ENCODE measurements at places on chromosomes 6 and 20.

DNA sequence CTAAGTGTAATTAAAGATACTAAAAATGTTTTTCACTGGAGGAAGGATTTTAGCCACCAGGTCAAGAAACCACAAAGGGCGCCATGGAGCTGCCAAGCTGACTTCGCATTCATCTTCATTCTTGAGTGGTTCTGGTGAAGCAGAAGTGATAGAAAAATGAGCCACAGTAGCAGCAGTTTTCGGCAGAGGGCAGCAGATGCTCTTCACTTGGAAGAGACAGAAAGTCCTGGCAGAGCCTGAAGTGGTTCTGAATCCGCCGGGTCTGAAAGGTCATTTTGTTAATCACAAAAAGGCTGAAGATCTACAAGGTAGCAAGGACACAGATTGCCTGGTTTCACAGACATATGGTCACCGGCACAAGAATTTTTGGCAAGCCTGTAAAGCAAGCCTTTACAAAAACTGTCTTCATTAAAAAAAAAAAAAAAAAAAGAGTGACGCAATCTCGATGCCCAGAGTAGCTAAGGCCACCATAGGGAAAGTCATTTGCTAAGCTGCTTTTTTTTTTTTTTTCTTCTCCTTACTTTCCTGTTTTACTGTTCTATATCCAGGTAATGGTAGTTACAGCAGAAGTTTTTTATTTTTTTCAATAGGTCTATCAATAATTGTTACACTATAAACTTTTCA, 345.1 kb upstream of the AGPAT4 start:
- peak; percentile 85 for DNase-seq

- no peak for DNase-seq
Measured at GRCh38 chr20:9262653-9263194, 193.8 kb downstream of the PLCB4 start.

GRCh38 chr6:112272799-112273198, 18.4 kb upstream of the LAMA4 start:
- no peak for DNase-seq

DNA sequence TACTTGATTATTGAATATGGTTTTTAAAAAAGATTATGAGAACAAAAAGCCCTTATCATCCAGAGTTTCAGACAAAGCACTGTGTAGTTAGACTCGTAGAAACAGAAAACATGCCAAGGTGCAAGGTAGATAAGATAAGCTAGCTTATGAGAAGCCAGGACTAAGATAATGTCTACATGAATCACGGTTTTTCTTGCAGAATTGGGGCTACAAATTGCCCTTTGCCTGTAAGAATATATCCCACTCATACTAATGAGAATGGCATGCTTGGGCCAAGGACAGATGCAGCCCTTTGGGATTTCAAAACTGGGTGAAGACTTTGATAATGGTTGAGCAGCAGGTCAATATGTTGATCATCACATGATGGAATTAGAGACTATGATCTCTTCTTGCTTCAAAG, 165.3 kb upstream of the PREP start:
- DNase-seq = no peak

DNA sequence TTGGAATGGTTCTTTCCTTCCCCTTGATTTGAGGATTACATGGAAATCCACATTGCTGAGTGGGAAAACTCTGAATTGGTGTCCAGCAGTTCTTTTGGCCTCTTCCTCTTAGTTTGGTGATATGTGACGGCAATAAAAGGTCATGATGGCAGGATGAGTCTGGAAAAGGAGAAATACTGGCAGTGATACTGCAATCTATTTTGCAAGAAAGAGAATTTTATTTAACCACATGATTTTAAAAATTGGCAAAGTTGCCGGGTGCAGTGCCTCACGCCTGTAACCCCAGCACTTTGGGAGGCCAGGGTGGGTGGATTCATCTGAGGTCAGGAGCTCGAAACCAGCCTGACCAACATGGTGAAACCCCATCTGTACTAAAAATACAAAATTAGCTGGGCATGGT, 73.1 kb downstream of the ADTRP start:
- DNase-seq = no peak

- peak; percentile 82 for DNase-seq
Measured at GRCh38 chr20:19205981-19206396, 6.5 kb upstream of the SLC24A3 start.

- DNase-seq = no peak
Measured at GRCh38 chr20:36196676-36197075, 39.6 kb upstream of the AAR2 start.

- DNase-seq = no peak
Measured at GRCh38 chr6:3825331-3825831, 23.8 kb upstream of the FAM50B start.

DNA sequence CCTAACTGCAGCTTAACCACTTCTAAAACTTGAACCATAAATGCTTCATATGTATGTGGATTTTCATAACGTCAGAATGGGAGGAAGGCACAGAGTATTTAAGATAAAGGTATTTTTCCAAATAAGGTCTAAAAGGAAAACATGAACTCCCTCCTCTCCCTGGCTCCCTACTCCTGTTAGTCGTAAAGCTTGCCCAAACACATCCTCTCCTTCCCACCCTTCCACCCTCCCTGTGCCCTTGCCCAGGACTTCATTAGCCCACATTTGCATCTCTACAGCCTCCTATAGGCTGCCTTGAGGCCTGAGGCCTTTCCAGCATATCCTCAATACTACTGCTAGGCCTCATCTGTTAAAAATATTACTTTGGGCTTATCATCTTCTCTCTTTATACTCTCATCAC, 17.1 kb upstream of the SMIM13 start:
- no peak for DNase-seq

- no peak for DNase-seq
Measured at GRCh38 chr6:168400037-168400436, 40.9 kb upstream of the SMOC2 start.

- peak; percentile 56 for DNase-seq
Measured at GRCh38 chr6:34565722-34566137, 9.6 kb upstream of the SPDEF start.

DNA sequence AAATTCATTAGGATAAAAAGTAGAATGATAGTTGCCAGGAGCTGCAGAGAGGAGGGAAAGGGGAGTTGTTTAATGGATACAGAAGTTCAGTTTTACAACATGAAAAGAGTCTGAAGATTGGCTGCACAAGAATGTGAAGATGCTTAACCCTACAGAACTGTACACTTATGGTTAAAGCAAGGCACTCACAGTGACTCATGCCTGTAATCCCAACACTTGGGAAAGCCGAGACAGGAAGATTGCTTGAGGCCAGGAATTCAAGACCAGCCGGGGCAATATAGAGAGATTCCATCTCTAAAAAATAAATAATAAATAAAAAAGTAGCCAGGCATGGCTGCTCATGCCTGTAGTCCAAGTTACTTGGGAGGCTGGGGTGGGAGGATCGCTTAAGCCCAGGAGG, 174.0 kb downstream of the TASP1 start:
- no peak for DNase-seq

DNA sequence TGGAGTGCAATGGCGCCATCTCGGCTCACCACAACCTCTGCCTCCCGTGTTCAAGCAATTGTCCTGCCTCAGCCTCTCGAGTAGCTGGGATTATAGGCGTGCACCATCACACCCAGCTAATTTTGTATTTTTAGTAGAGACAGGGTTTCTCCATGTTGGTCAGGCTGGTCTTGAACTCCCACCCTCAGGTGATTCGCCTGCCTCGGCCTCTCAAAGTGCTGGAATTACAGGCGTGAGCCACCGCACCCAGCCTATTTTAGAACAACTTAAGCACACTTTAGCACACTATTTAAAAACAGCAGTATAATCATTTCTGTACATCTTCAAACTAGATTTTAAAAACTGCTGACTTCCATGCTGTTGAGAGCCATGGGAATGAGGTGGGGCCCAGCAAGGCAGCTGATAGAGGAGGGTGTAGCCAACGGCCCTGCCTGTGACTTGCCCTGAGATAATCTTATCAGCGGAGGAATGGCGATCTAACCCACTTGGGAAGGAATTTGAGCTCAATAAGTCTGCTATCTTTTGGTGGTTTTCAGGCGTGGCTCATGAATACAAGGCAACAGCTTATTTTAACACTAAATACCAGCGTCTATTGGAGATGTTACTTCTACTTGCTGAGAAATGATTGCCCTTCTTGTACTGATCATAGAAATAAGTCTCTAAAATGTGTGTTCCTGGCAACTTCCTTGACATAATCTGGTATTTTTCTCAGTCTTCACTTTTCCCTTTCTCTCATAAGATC, 12.1 kb downstream of the ZDHHC14 start:
- DNase-seq = peak; percentile 15

DNA sequence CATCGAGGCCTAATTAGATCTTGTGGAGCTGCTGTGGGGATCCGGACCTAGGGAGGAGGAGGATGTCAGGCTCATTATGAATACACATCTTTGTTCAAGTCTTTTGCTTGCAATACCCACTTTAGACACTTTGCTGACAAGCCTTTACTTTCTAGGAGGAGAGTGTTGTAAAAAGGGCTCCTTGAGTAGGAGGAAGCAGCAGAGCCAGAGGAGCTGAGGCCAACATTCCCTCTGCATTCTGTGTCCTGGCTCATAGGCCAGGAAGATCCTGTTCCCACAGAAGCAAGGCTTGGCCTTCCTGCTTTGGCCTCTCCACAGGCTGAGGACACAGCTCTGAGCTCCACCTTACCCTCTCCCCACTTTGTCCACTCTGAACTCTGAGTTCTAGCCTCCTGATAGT, 67.1 kb downstream of the TPD52L1 start:
- DNase-seq = no peak

- DNase-seq = no peak
Measured at GRCh38 chr20:15656124-15656523, 917.1 kb downstream of the KIF16B start.

- no peak for DNase-seq
Measured at GRCh38 chr6:152975204-152975915, 7.5 kb downstream of the FBXO5 start.

GRCh38 chr20:11048739-11049138, 374.9 kb upstream of the JAG1 start:
- no peak for DNase-seq

GRCh38 chr20:45322952-45323383, 14.9 kb upstream of the MATN4 start:
- DNase-seq = peak; percentile 85

DNA sequence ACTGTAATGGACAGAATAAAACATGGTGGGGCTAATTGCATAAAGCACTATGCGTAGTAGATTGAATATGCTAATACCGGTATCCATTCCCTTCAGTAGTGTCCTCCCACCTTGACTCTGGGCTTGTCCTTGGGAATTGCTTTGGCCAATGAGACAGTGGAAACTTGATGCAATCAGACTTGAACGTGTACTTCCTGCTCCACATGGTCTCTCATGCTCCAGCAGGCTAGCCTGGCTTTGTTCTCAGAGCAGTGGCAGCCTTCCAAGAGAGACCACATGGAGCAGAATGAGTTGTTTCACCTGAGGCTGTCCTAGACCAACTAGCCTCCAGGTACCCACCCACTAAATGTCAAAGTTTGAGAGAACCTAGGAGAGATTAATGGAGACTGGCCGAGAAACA, 37.0 kb upstream of the BTBD3 start:
- DNase-seq = no peak

GRCh38 chr6:125679651-125680050, 69.8 kb upstream of the HEY2 start:
- no peak for DNase-seq

DNA sequence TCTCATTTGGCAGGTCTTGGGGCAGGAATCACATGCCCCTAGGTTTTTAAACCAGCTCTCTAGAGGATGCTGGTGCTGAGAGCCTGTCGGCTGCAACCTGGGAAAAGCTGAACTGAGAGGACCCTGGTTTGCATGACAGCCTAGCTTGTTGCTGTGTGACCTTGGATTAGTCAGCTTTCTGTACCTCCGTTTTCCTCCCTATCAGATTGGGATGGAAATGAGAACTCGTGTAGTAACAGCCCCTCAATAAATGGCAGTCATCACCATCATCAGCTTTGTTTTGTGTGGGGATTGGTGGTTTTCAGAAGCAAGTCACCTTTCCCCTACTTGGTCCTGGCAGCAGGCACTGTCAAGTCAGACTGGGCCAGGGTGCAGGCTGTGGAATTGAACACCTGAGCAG, 75.2 kb upstream of the MYL9 start:
- DNase-seq = no peak

DNA sequence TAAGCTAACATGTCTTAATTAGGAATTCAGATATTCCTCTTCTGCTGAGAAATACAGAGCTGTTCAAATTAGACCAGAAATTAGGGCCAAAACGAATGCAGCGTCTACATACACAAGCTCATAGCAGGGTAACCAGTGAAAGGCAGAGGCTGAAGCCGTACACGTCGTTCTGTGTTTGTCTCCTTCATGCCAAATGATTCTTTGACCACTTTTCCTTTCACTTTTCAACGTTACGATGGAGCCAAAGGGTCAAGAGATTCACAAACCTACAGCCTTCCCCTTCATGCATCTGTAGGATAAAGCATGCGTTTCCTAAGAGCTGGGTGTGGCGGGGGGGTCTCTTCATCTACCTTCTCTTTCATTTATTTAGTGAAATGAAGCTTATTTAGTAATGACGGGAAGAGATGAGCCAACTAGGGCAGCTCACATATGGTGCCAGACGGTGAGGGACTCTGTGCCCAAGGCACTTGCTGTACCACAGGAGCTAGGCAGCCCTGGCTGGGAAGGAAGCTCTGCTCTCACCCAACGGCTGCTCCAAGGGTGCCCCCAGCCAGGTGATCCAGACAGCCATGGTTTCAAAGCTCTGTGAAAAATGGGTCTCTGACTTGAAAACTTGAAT, 178.0 kb downstream of the ATXN1 start:
- DNase-seq = no peak

GRCh38 chr6:37092923-37093727, 76.8 kb upstream of the PIM1 start:
- no peak for DNase-seq

DNA sequence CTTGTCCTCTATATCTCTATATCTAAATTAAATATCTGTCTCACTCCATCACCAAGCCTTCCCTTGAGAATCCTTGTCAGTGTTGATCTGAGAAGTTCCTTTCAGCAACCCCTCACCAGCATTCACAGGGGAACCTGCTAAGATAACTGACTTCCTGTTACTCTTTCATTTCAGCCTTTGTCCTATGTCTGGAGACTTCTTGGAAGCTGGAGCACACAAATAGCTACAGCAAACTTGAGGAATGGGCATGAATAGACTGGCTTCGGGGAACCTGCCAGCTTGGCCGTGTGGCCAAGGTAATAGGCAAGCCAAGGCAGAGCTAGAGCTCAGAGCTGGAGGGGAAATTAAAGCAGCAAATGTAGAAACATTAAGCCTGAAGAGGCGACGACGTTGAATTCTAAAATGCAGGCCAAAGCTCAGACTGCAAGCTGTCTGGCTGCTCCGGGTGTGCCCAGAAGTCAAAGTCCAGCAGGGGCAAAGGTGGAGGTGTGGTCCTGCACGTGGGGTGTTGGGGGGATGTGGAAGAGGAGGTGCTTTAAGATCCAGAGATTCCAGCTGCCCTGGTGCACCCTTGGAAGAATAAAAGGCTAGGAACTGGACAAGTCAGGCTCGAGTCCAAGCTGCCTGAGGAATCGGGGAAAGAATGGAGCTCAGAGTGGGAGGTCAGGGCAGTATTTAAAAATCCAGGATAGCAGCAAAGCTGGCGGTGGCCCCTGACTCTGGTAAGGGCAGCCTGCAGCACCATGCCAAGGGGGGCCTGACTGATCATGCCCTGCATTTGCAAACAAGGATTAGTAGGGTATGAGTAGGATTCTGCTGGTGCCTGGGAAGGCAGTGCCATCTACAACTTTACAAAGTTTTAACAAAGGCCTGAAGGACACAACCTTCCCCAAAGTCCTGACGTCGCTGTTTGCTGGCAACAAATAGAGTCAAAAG, 185.0 kb upstream of the SGK1 start:
- DNase-seq = no peak

All from NCI-H82 (cell line).